ENCODE measurements at places on chromosomes 5 and 9.

- no peak for DNase-seq
These were observed 16.6 kb upstream of the TGFBI start for GRCh38 chr5:136012041-136012804.

DNA sequence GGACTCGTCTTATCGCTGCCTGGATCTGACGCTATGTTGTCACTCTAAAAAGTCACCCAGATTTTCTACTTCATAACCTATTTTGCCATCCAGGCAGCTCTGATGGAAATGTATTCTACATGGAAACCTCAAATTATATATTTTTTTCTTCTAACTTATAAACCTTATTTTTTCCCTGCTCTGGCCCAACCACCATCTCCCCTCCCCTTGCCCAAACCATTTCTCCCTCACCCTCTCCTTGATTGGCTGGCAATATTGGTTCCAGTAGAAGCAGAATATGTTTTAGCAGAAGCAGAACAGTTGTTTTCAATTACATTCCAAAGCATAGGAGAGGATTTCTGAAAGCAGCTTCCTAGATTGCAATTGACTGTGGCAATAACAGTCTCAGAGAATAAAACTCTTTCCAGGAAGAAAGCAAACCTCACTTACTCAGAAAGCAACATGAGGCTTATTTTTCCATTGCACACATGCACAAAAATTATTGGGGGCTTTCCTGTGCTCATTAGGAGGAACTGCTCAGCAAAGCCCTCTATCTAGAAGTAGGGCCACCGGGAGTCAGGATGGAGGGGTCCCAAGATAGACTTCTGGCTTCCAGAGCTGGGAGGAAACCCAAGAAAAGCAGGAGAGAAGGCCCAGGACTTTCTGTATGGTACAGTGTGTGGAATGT, 191.8 kb downstream of the ESM1 start:
- DNase-seq = no peak

DNA sequence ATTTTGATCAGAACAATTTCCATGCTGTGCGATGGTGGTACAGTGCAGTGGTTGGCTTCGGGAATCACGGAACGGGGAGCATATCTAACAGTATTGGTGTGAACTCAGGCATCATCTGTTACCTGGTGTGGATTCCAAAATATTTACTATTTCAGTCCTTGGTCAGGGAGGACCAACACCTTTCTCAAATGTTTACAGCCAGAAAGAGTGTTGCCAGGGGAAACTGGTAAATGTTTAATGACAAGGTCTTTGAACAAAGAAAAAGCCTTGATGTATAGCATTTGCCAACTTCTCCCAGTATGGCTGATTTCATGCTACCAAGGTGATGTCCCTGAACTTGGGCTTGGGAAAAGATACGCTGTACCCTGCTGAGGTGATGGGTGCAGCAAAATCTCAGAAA, 145.6 kb upstream of the POC5 start:
- no peak for DNase-seq

DNA sequence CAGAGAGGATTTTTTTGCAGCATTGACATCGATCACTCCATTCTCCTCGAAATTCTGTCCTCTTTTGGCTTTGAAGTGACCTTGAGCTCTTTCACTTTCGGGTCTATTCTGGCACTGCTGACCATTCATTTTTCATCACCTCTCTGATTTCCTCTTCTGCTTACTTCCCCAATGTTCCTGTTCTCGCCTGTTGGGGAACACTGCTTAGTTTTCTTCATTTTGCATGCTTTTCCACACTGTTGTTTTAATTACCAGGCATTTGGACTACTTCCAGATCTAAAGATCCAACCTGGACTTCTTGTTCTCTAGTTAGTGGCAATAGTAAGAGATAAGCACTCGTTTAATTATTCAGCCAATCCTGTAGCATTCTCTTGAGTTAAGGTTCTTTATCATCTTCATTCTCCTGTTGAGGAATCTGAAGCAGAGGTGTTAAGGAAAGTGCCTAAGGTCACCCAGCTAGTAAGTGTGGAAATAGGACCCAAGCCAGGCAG, 53.4 kb downstream of the MAN2A1 start:
- no peak for DNase-seq

DNA sequence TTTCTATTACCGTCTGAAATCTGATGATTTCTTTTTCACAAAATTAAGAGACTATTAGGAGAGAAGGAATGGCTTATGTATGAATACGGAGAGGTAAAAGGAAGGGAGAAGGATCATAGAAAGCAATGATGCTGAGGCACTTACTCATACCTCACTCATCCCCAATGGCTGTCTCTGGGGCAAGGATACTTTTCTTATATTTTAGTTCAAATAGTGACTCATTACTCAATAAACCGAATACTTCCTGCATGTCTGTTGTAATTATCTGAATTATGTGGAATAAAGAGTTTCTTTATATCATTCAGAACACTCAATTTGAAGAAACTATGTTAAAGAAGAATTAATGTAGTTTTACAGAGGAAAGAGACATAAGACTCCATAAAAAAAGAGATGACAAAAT, 284.5 kb upstream of the NUDT12 start:
- DNase-seq = no peak

- DNase-seq = no peak
These were observed 52.2 kb downstream of the GKAP1 start for GRCh38 chr9:83765376-83765775.

GRCh38 chr9:124342402-124342775, 72.9 kb downstream of the PSMB7 start:
- no peak for DNase-seq

- DNase-seq = no peak
These were observed 114.3 kb upstream of the CDH18 start for GRCh38 chr5:20102293-20102692.

Measured in GM12892 (cell line).